ENCODE measurements at places on chromosomes 1 and 21. TPM values are rescaled to one million over a fixed set of nuclear protein-coding genes. Genes with fewer than 3 reads are reported as not detected.

GRCh38 chr1:234551032-234551378 lies 59.0 kb downstream of the IRF2BP2 start:
- DNase-seq: no peak

DNA sequence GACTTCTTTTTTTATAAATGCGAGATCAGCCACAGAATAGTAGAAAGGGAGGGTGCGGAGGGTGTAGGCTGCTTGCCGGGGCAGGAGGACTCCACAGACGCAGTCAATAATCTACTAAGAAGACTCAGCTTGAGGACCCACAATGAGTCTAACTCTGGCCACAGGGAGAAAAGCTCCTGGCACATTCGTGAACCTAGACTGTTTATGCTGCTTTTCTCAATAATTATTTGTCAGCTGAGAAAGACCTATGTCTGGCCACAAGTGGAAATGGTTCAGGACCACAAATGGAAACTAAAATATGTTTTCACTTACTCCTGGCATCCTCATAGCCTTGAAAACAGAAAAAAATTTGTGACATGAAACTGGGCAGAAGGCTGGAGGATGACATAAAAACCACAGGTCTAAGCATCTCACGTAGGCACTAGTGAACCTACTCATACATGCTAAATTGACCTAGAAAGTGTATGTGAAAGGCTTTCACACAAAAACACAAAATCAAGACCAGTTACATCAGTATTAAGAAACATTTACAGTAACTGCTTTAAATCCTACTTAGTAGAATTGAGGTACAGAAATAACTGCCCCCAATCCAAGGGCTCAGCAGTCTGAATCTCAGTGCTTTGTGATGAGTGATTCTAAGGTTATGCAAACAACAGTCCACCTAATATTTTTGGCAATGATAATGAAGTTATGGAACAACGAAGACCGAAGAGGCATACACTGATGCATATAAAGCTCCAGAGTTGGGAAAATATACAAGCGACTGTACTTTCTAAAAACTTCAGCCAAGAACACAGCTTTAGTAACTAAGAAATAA lies 159.5 kb downstream of the SLC45A1 start:
- no peak for DNase-seq

- no peak for DNase-seq
Observed at GRCh38 chr1:109954041-109954512, 30.5 kb upstream of the AHCYL1 start.

DNA sequence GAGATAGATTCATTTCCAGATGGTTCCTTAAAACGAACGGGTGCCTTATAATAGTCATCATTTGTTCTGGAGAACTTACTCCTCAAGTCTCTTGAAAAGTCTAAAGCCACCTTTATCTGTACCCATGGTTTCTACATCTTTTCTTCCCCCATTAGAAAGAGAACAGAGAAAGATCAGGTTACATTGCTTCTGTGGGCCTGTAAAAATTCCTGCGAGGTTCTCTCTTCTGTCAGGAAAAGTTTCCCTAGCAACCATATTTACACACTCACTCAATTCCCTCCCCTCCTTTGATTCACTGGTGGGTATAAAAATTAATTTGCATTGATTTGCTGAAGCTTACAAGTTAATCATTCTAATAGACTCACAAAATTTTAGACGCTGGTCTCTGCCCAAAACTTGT lies 6.7 kb downstream of the PHC2 start:
- DNase-seq: no peak

- no peak for DNase-seq
Observed at GRCh38 chr1:104702731-104703130, 953.0 kb downstream of the AMY1C start.

- no peak for DNase-seq
Observed at GRCh38 chr1:23537296-23537973, 6.4 kb upstream of the E2F2 start.

GRCh38 chr1:211217392-211217791 lies 41.8 kb upstream of the RCOR3 start:
- no peak for DNase-seq

- DNase-seq: no peak
Observed at GRCh38 chr1:175479521-175480342, 263.7 kb downstream of the TNR start.

GRCh38 chr21:17780539-17780938 lies 38.6 kb downstream of the C21orf91 start:
- no peak for DNase-seq

- DNase-seq: no peak
Observed at GRCh38 chr1:7594714-7595295, 176.3 kb upstream of the VAMP3 start.

- no peak for DNase-seq
Observed at GRCh38 chr1:175036476-175036875, 13.3 kb upstream of the MRPS14 start.

DNA sequence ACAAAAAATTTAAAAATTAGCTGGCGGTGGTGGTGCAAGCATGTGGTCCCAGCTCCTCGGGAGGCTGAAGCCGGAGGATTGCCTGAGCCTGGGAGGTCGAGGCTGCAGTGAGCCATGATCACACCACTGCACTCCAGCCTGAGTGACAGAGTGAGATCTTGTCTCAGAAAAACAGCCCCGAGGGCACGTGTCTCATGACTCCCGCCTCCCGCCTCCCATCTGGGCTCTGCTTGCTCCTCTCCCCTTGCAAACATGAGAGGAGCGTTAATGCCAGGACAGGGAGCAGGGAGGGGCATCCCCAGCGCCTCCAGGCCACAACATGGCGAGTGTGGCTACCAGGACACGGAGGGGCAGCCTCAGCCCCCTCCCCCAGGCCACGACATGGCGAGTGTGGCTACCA lies 28.3 kb downstream of the FAAP20 start:
- DNase-seq: no peak

- no peak for DNase-seq
Observed at GRCh38 chr1:36304521-36304920, 1.6 kb upstream of the SH3D21 start.

DNA sequence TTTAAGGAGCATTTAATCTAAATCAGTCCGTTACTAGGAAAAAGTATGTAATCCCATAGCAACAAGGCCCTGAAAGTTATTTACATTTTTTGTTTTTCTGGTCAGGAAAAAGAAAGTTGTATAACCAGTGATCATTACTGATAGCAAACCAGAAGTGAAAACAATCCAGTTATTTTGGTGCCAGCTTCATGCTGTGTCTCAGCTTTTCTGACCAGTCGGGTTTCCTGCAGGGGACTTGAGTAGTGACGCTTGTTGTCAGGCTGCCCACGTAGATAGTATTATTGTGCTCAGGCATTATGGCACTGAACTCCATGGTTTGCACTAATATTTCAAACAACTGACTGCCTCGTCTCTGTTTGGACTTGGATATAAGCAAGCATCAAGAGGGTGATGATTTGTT lies 55.2 kb downstream of the SASS6 start:
- DNase-seq: no peak

- DNase-seq: peak; percentile 58
Observed at GRCh38 chr1:153728305-153729066, 636 bp downstream of the INTS3 start.

GRCh38 chr1:15192916-15193550 lies 39.5 kb downstream of the TMEM51 start:
- DNase-seq: no peak

GRCh38 chr1:145912128-145912641 lies 2.3 kb upstream of the ITGA10 start:
- DNase-seq: no peak

- DNase-seq: no peak
Observed at GRCh38 chr1:167805041-167805556, 83.3 kb downstream of the MPZL1 start.

- no peak for DNase-seq
Observed at GRCh38 chr1:184387069-184387475, 243 bp downstream of the C1orf21 start.

GRCh38 chr1:36212782-36213181 lies 11.5 kb upstream of the THRAP3 start:
- no peak for DNase-seq

- DNase-seq: no peak
Observed at GRCh38 chr21:35171385-35171784, 122.3 kb upstream of the RUNX1 start.

GRCh38 chr1:210373878-210374599 lies 45.3 kb downstream of the HHAT start:
- no peak for DNase-seq

- no peak for DNase-seq
Observed at GRCh38 chr1:19884312-19884711, 2.1 kb downstream of the OTUD3 start.

Gene CFHR1
- not detected for total RNA-seq

Gene NEK2
- 0.25 TPM for total RNA-seq

Gene CFHR5
- total RNA-seq: not detected

Gene GUCA2A
- not detected for total RNA-seq

Gene SPRR1B
- not detected for total RNA-seq

Gene CASQ1
- total RNA-seq: 20.0 TPM

Data from left ventricle myocardium superior (tissue), 1 donor.